ENCODE measurements at places on chromosomes 7 and 10.

- DNase-seq: no peak
Measured at GRCh38 chr10:109906316-109906715, 17.0 kb downstream of the XPNPEP1 start.

- DNase-seq: no peak
Measured at GRCh38 chr10:72332423-72333111, 22.2 kb downstream of the DNAJB12 start.

- DNase-seq: no peak
Measured at GRCh38 chr10:1483246-1483645, 254.1 kb downstream of the ADARB2 start.

DNA sequence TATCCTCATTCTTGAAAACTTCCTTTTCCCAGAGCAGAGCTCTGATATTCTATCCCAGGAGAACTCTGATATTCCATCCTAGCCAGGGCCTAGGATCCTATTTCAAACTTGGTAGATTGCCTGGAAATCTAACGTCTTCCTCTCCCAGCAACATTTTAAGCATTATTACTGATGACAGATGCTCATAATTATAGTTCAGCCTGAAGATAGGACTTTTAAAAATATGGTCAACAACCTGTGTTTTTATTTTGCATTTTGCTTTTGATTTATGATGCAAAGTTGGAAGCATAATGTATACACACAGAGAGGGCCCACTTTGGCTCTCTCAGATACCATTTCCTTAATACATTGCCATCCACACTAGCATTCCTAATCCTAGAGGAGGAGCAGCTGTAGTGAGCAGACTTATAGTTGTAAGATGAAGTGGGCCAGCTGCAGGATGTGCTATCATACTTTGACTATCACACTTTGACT is 457.4 kb upstream of the TPK1 start:
- DNase-seq: no peak

DNA sequence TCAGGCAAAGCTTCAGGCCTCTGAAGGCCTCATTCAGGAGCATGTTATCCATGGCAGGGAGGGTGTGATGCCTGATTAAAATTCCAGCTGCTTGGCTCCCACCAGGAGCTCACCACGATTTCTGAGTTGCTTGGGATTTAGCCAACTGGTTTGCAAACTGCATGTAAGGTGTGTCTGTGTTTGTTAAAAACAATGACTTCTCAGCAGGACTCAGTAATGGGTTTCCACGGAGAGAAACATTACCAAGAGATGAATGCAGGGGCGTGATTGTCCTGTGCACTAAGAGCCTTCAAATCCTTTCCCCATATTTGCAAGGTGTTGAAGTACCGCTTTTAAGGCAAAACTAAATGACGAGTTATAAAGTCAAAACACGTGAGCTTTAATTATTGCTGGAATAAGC is 88.8 kb upstream of the BTBD16 start:
- no peak for DNase-seq

DNA sequence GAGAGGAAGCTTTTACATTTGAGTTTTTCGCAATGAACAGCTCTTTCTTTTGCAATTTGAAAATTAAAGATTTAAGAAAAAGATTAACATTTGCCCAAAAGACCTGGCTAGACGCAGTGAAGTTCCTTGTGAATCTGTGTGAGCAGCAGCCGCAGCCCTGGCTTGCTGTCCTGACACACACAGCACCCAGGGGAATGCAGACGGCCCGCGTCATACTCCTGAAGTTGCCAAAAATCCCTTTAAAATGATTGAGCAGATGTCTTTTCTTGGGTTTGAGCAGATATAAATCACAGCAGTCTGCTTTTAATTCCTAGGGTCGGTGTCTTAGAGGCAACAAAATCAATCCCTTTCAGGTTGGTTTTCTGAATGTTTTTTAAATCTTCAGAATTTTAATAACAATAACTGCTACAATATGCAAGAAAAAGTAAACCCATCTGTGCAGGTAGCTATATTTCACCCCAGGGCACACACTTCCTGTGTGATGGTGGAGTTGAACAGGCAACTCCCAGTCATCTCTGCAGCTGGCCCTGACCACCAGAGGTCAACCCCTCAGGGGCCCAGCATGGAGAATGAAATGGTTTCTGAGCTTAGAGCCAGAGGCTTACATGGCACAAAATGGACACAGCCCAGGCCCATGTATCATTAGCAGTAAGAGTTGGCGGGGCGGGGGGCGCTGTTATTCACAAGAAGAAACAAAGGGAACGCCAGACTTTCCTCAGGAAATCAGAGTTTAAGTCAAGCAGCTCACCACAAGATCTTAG is 32.2 kb upstream of the TRIL start:
- no peak for DNase-seq

DNA sequence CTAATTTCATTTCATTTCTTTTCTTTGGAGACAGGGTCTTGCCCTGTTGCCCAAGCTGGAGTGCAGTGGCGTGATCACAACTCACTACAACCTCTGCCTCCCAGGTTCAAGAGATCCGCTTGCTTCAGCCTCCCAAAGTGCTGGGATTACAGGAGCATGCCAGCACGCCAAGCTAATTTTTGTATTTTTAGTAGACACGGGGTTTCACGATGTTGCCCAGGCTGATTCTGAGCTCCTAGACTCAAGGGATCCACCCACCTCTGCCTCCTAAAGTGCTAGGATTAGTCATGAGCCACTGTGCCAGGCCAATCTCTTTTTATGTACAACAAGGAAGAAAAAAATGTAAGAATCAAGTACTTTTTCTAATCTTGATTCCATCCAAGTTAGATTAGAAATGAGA is 10.7 kb upstream of the KMT2E start:
- DNase-seq: no peak

All from bone marrow (tissue), 2 donors.